Skin of body (tissue), 3 donors: ENCODE measurements at places on chromosomes 4 and X. TPM values are rescaled to one million over a fixed set of nuclear protein-coding genes. Genes with fewer than 3 reads are reported as not detected.

SYNPO2 gene
- total RNA-seq, result 26.7 TPM

FAM184B gene
- 0.69 TPM for total RNA-seq

DNA sequence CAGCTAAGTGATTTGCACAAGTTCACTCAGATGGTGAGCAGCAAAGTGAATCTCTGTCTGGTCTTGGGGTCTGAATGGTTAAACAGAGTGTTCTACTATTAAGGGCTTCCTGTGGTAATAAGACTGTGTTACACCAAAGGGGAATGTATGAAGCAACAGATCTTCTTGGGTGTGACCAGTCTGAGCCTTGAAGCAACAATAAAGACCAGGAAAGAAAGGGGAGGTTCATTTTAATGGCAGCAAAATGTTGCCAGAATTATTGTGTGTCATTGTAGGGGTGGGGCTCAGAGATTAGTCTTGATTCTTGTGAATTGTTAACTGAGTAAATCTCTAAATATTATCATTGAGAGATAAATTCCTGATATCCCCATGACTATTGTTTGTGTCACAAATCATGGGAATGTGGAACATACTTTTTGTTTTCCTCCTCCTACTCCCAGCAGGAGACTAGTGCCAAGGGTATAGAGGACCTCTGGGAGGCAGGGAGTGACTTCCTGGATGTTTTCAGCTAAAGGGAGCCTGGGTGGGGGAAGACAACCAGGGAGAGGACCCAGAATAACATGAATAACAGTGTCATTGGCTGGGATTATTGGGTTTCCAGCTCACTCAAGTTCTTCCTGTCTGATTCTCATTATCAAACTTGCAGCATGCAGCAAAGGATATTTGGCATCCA, 141.4 kb upstream of the PAK3 start:
- DNase-seq, result peak; percentile 45

DNA sequence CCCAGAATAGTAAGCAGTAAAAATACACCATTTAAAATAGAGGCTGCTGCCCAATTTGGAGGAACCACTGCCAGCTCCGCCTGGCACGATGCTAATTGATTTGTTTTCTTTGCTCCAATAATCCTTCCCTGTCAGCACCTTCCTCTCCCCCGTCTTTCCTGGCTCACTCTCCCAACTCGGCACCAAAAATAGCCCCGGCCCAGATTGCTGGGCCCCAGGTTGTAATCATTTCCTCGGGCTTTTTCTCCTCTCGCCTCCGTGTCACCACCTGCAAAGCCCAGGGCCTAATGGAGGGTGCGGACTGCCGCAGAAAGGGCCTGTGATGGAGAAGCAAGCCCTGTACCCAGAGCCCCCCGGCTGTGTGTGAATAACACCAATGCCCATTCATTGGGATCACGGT, 197.6 kb upstream of the PSAPL1 start:
- DNase-seq, result no peak
